ENCODE measurements at places on chromosomes 11 and 22. TPM values are rescaled to one million over a fixed set of nuclear protein-coding genes. Genes with fewer than 3 reads are reported as not detected.

Gene LRRC32
- total RNA-seq, result 45.1 TPM

Gene FAM83F
- under 0.01 TPM for total RNA-seq

Gene TALDO1
- total RNA-seq, result 135 TPM

Gene SULT4A1
- 0.20 TPM for total RNA-seq

Gene TUG1
- total RNA-seq, result 58.4 TPM

Gene PAX6
- not detected for total RNA-seq

Gene KCNJ1
- not detected for total RNA-seq

Gene SLC22A6
- total RNA-seq, result not detected

Gene NAALADL1
- 26.3 TPM for total RNA-seq

Gene PGA3
- total RNA-seq, result not detected

Gene OR10AG1
- not detected for total RNA-seq

Gene LARGE2
- total RNA-seq, result not detected

Gene XKR3
- not detected for total RNA-seq

Gene TTC28
- 29.3 TPM for total RNA-seq

Gene FOSL1
- total RNA-seq, result 9.8 TPM

Gene IGLL1
- total RNA-seq, result not detected

Gene ART5
- not detected for total RNA-seq

Gene DNAJB7
- total RNA-seq, result not detected

Gene MMP27
- not detected for total RNA-seq

Gene RAB3IL1
- total RNA-seq, result 11.8 TPM

Gene HEPACAM
- not detected for total RNA-seq

Gene PDXP
- 14.0 TPM for total RNA-seq

Gene POU2AF3
- total RNA-seq, result not detected

Gene POU2AF2
- total RNA-seq, result not detected

Gene OR51B4
- total RNA-seq, result 0.20 TPM

Gene SPA17
- 3.9 TPM for total RNA-seq

Gene MIAT
- 0.72 TPM for total RNA-seq

Gene GAL3ST1
- 0.23 TPM for total RNA-seq

Gene SBF2
- total RNA-seq, result 74.3 TPM

Gene TTC17
- total RNA-seq, result 83.9 TPM

All from smooth muscle cell of the pulmonary artery (primary cell).